ENCODE measurements at places on chromosomes 7 and 10. TPM values are rescaled to one million over a fixed set of nuclear protein-coding genes. Genes with fewer than 3 reads are reported as not detected.
A peak's percentile ranks its signal among the peaks of the same experiment; 100 is the strongest.

VWA2 gene
- 1.0 TPM for polyA plus RNA-seq

DNA sequence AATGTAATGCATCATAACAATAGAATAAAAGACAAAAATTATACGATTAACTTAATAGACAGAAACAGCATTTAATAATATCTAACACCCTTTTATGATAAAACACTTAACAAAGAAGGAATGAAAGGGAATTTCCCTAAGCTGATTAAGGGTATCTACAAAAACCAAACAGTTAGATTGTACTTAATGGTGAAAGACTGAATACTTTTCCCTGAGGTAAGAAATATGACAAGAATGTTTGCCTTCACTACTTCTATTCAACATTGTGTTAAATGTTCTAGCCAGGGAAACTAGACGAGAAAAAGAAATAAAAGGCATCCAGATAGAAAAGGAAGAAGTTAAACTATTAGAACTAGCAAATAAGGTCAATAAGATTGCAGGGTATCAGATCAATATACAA is 276.9 kb downstream of the BAMBI start:
- no peak for DNase-seq

PLPP4 gene
- polyA plus RNA-seq, result 0.52 TPM

DNA sequence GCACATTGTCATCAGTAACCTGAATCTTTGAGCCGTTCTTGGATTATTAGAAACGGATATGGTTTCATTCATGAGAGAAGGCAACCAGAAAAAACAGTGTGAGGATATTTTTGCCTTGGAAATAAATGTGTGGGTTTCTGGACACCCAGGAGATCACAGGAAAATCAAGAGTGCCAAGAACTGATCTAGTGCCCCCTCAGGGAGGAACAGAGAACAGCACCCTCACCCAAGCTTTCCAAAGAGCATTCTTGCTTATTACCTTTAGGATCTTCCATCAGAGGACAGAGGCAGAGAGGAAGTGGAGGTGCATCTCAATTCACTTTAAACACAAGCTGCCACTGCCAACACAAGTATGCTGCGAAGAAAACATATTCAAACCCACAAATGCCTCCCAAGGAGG is 851.5 kb upstream of the COBL start:
- no peak for DNase-seq

GPER1 gene
- 12.7 TPM for polyA plus RNA-seq

DNA sequence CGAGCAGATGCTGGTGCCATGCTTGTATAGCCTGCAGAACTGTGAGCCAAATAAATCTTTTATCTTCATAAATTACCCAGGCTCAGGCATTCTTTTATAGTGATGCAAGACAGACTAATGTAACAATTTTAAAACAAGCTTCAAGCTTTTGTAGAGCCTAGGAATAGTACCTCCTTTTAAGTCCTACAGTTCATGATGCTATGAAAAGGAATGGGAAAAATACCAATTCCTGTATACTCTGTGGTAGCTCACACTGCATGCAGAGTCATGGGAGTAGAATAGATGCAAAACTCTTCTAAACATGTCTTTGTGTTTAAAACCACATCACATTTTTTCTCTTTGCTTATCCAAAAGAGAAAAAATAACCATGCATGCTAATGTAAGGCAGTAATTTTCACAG is 66.6 kb upstream of the WNT16 start:
- no peak for DNase-seq

- DNase-seq, result no peak
Measured at GRCh38 chr10:77932016-77932715, 5.6 kb upstream of the DLG5 start.

HOXA9 gene
- 20.5 TPM for polyA plus RNA-seq

- DNase-seq, result no peak
Measured at GRCh38 chr7:122217125-122217524, 73.1 kb upstream of the AASS start.

DNA sequence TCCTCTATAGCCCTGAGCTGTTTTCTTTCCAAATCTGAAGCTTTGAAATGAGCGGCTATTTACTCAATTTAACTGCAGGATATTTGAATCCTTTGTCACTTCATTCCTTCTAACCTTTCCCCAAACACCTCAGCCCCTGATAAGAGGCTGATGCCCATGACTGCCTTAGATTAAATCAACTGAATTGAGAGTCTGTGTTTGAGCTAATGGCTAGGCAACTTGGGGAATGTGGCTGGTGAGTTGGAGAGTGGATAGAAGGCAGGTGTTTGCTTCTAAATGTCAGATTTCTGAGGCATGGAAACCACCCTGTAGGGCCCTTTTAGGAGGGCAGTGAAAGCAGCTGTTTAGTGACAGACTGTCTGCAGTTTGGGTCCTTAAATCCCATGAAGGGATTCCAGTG is 759.9 kb downstream of the LRMDA start:
- no peak for DNase-seq

DNA sequence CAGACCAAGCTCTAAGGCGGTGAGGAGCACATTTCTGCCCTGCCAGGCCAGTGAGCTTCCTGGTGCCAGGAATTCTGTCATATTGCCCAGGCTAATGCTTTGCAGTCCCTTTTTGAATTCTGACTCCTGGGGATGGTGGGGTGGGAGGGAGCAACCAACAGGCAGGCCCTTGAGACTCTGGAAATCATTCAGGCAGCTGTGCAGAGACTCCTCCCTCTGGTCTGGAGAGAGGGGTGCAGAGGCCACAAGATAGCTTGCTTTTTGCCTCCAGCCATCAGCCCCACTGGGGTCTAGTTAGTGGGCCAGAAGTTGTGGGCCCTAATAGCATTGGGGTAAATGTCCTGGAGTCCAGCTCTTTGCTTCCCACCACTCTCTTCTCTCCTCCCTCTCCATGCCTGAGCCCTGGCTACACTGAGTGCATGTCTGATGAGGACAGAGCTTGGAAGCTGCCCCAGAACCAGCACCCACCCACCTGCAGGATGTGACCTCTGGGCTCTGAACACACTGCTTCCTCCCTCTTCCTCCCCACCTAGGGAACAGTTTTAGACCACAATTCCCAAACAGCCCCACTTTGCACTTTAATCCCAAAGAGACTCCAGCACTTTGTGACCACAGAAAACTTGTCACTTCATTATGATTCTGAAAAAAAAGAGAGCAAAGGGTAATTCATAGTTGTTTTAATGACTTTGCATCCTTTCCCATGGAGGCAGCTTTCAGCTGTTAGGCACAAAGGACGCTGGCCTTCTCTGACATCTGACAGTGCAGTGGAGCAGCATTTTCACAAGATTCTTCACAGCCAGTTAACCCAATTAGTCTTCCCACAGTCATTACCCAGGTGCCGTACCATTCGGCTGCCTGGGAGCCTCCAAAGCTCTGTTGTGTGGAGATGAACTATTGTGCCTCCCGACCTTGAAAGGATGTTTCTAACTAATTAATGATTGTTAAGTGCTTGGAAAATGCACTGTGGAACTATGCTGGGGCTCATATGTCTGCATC is 262.5 kb downstream of the TRIL start:
- no peak for DNase-seq

DNA sequence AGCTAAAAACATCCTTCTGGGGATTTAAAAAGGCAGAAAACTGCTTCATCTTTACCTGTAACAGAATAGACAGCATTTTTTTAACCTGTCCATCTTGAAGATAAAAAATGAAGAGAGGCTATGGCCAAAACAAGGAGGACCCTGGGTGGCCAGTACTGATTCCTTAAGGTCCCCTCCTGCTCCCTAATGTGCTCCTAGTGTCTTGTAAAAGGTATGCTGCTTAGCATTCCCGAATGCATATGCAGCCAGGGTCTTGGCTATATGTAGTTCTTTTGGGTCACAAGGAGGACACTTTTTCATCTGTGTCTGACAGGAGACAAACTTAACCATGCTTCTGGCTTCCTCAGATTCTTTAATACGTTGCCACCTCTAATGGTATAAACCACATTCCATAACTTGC is 93.9 kb upstream of the SLC13A1 start:
- DNase-seq, result no peak

DNA sequence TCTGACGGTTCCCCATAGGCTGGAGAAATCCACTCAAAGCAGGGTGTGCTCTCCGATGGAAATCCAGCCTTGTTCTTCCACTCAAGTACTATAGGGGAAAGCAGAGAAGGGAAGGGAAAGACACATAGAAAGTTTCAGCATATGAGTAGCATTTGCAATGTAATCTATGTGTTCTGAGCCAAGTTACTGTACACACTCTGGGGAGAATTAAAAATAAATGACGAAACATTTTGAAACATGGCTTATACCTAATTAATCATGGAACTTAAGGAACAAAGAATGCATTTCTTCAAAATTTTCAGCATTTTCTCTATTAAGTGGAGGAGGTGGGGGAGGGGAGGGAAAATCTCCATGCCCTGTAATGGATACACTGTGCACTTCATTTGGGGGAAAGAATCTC is 198.1 kb upstream of the HABP2 start:
- no peak for DNase-seq

DNA sequence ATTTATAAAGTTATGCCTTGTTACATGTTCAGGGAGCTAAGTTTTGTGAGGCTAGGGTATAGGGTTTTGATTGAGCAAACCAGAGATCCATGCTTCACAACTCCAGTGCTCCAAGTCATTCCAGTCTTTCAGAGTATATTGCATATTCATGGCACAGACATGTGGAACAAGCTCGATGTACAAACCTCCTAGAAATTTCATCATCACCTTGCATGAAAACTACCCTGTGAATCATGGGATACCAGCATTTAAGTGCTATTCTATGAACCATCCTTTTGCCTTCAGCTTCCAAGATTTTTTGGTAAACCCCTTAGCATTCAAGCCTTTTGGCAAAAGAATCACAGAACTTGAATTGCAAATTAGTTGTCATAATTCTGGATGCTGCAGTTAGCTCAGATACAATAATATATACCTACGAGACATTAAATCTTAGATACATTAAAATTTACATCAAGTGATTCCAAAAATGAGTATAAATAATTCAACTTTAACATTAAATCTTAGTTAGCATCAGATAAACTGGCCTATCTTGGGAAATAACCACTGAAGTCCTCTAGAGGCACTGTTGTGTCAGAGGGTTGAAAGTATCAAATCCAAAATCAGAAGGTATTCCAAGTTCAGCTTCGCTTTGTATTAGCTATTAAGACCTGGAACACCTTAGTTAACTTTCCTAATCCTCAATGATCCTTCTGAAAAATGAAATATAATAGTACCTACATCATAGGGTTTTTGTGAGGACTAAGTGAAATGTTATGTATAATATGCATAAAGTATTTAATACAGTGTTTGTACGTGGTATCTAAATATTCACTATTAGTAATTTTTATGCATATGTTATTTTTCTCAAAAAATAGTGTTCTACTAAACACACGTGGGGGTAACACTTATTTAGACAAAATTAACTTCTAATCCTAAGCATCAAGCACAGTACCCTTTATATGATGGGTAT is 55.5 kb upstream of the CABCOCO1 start:
- no peak for DNase-seq

DNA sequence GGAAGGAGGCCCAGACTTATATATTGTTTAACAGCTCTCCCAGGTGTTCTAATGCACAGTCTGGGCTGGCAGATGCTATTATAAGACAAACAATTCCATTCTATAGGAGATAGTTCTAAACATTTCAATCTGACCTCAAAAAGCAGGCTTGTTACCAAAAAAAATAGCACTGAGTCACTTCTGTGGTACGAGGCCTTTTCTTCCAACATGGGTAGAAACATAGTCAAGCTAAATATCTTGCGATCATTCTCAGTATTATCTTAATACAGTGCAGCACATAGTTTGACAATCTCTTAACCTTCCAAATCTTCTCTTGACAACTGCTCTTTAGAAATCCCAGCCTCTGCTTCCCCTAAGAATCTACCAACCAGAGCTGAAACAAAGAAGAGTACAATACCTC is 46.6 kb upstream of the MKX start:
- DNase-seq, result no peak

- no peak for DNase-seq
Measured at GRCh38 chr10:31399631-31400030, 80.6 kb downstream of the ZEB1 start.

CTTNBP2 gene
- polyA plus RNA-seq, result 6.3 TPM

ARHGAP19 gene
- 6.0 TPM for polyA plus RNA-seq

DNA sequence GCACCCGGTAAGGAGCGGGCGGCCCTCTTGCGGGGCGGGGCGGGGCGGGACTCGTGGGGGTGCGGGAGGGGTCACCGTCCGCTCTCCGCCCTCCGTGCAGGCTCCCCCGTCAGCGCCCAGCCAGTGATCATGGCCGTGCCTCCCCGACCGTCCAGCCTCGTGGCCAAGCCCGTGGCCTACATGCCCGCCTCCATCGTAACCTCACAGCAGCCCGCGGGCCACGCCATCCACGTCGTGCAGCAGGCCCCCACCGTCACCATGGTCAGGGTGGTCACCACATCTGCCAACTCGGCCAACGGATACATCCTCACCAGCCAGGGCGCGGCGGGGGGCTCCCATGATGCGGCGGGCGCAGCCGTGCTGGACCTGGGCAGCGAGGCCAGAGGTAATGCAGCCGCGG is 16.2 kb upstream of the AP5Z1 start:
- DNase-seq, result no peak

GRCh38 chr10:131743190-131744151 is 157.3 kb upstream of the PPP2R2D start:
- peak; percentile 36 for DNase-seq

AUTS2 gene
- polyA plus RNA-seq, result 13.4 TPM

DNA sequence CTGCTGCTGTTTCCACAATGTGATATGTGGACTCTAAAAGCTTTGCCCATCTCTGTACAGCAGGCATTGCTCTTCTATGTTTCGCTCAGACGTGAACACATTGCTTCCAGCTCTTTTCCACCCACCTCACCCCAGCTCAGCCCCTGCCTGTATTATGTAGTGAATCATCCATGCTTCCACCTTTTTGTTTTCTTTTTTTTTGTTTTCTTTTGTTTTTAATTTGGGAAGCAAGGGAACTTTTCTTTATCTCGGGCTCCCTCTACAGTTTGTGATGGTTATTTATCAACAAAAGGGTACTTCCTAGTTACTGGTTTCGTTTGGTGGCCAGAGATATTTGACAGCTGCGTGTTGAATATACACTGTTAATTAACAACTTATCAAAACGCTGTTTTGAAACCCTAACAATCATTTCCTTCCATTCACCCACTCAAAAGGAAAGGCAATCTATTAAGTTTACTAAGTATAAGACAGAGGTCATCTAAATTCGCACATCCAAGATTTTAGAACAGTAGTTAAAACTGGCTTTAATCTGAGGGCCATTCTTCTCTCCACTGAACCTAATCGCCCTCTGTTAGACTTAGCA is 127.9 kb upstream of the STK17A start:
- DNase-seq, result no peak

- DNase-seq, result no peak
Measured at GRCh38 chr10:48711830-48712229, 27.2 kb downstream of the WDFY4 start.

GRCh38 chr10:111475720-111476119 is 398.9 kb downstream of the ADRA2A start:
- no peak for DNase-seq

GRCh38 chr7:886626-887487 is 10.5 kb downstream of the GET4 start:
- DNase-seq, result no peak

GRCh38 chr10:51273574-51273973 is 199.3 kb downstream of the PRKG1 start:
- DNase-seq, result no peak

- DNase-seq, result no peak
Measured at GRCh38 chr10:16891375-16892313, 74.4 kb upstream of the RSU1 start.

Measured in urinary bladder (tissue), 4 donors.